ENCODE measurements at places on chromosomes 12 and 14. TPM values are rescaled to one million over a fixed set of nuclear protein-coding genes. Genes with fewer than 3 reads are reported as not detected.

The KLRG1 gene
- 3.7 TPM for total RNA-seq

The PLA2G1B gene
- total RNA-seq = not detected

The SLC25A47 gene
- not detected for total RNA-seq

The LTBP2 gene
- total RNA-seq = 52.5 TPM

The KLRC1 gene
- 1.5 TPM for total RNA-seq

The ETFBKMT gene
- 0.98 TPM for total RNA-seq

The DEPDC4 gene
- not detected for total RNA-seq

The IAPP gene
- not detected for total RNA-seq

The OTOGL gene
- under 0.01 TPM for total RNA-seq

The SLC38A4 gene
- not detected for total RNA-seq

The CLEC4C gene
- total RNA-seq = not detected

The SSTR1 gene
- total RNA-seq = 1.2 TPM

The RIN3 gene
- total RNA-seq = 22.6 TPM

GRCh38 chr12:93636708-93637107 is 40.5 kb upstream of the CRADD start:
- no peak overlapping the region for H3K4me3 ChIP-seq
- peaks cover 5% of the 10 kb centered on the region for H3K4me1 ChIP-seq

- H3K27ac ChIP-seq = no peak overlapping the region
- DNase-seq = no peak
- H3K36me3 ChIP-seq = no peaks in the 10 kb centered on the region
- H3K4me1 ChIP-seq = peaks cover 3% of the 10 kb centered on the region
Measured at GRCh38 chr14:42277840-42278239, 671.2 kb downstream of the LRFN5 start.

GRCh38 chr14:87754520-87755223 is 238.3 kb downstream of the GALC start:
- no peaks in the 10 kb centered on the region for H3K27me3 ChIP-seq
- H3K27ac ChIP-seq = no peak overlapping the region
- H3K4me1 ChIP-seq = no peaks in the 10 kb centered on the region
- H3K36me3 ChIP-seq = no peaks in the 10 kb centered on the region

DNA sequence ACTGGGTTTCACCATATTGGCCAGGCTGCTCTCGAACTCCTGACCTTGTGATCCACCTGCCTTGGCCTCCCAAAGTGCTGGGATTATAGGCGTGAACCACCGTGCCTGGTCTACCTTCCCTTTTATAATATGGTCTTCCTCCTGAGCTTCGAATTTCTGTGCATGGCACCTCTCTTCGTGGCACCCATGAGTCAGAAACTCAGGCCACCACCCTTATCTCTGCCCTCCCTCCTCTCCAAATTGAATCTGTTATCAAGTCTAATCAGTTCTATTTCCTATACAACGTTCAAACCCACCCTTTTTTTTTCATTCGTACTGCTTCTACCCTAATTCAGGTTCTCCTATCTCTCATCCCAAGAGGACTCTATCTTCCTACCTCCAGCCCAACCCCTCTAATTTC is 5.0 kb upstream of the TINF2 start:
- H3K4me3 ChIP-seq = no peak overlapping the region
- H3K27me3 ChIP-seq = no peaks in the 10 kb centered on the region
- no peak for DNase-seq

DNA sequence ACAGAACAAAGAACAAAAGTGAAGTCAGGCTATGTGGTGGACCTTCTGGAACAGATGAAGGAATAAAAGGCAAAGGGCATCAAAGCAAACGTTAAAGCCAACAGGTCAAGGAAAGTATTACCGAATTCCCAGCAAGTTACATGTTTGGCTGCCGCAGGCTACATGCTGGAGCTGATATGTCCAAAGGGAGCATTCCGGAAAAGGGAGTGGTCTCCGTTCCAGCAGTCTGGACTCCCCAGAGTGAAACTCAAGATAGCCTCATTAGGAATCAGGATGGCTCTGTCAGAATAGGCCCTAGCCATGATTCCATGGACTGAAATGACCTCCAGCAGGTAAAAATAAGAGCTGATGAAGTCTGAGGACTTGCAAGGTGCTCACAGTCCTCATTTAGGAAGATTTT is 379.8 kb upstream of the PRICKLE1 start:
- no peaks in the 10 kb centered on the region for H3K36me3 ChIP-seq
- H3K27me3 ChIP-seq = no peaks in the 10 kb centered on the region
- H3K4me1 ChIP-seq = no peaks in the 10 kb centered on the region
- no peak for DNase-seq

DNA sequence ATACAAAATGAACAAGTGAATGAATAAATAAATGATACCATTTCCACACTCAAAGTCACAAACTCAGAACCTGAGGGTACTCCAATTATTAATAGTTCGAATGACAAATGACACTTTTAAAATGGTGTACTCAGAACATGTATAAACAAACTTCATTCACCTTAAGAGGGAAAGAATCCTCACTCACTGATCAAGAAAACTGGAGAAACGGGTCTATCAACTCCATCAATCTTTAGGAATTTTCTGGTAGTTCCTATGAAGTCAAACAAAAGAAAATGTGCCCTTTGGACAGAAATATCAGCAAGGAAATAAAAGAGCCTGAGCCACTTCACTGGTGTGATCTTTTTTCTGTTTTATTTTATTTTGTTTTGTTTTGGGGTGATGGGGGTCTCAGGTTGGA is 5.2 kb upstream of the NRDE2 start:
- H3K36me3 ChIP-seq = no peaks in the 10 kb centered on the region
- H3K27ac ChIP-seq = no peak overlapping the region
- no peaks in the 10 kb centered on the region for H3K27me3 ChIP-seq

GRCh38 chr12:132116709-132117557 is 27.2 kb downstream of the DDX51 start:
- no peaks in the 10 kb centered on the region for H3K4me1 ChIP-seq
- no peak overlapping the region for H3K4me3 ChIP-seq
- H3K36me3 ChIP-seq = no peaks in the 10 kb centered on the region
- H3K27me3 ChIP-seq = no peaks in the 10 kb centered on the region

GRCh38 chr12:94284046-94284445 is 135.7 kb downstream of the PLXNC1 start:
- H3K36me3 ChIP-seq = no peaks in the 10 kb centered on the region
- H3K27me3 ChIP-seq = no peaks in the 10 kb centered on the region
- H3K27ac ChIP-seq = no peak overlapping the region

- H3K27ac ChIP-seq = no peak overlapping the region
- H3K36me3 ChIP-seq = no peaks in the 10 kb centered on the region
- no peak overlapping the region for H3K4me3 ChIP-seq
- H3K4me1 ChIP-seq = no peaks in the 10 kb centered on the region
Measured at GRCh38 chr12:106519607-106520021, 63.2 kb upstream of the RFX4 start.

DNA sequence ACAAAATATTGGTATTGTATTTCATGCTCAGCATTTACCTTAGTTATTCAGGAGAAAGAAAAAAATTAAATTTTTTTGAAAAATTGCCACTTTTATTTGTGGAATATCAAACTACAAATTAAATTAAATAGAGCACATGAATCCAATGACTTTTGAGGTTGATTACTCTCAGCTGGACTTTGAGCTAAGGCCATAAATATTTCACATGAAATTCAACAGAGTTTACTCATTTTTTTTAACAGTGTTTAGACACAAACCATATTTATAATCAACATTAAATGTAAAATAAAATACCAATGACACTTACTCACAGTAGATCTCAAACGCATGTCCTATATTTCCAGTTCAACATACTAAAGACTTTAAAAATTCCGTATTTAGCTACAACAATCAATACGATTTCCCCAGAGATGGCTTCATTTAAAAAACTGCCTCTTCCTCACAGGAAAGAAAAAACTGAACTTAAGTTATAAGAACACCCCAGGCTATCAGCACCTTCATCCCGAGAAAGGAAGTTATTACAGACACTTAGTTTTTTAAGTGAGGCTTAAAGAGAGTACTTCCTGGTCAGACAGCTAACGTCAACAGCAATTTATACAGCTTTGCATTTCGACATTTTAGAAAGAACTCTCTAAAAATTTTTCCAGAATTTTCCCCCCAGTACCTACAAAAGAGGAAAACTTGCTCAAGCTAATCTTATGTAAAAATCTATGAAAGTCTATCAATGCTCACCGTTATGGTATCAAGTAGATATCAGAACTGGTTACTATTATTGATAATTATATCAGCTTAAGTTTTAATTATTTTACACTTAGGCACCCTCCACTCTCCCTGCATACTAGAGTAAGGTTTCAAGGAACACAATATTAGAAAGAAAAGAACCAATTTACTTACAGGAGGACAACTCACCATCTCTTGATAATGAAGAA is 13.8 kb downstream of the TAOK3 start:
- DNase-seq = no peak
- no peaks in the 10 kb centered on the region for H3K36me3 ChIP-seq
- H3K27me3 ChIP-seq = no peaks in the 10 kb centered on the region
- peak overlapping the region; percentile 15 for H3K27ac ChIP-seq

- H3K27ac ChIP-seq = no peak overlapping the region
- no peaks in the 10 kb centered on the region for H3K36me3 ChIP-seq
- no peaks in the 10 kb centered on the region for H3K4me1 ChIP-seq
- no peak for DNase-seq
- no peak overlapping the region for H3K4me3 ChIP-seq
Measured at GRCh38 chr12:100959481-100959880, 164.9 kb downstream of the ANO4 start.

GRCh38 chr14:24060443-24060842 is 8.6 kb downstream of the CARMIL3 start:
- no peaks in the 10 kb centered on the region for H3K27me3 ChIP-seq
- H3K36me3 ChIP-seq = no peaks in the 10 kb centered on the region

- H3K27me3 ChIP-seq = no peaks in the 10 kb centered on the region
- no peaks in the 10 kb centered on the region for H3K36me3 ChIP-seq
- DNase-seq = no peak
- no peak overlapping the region for H3K27ac ChIP-seq
- H3K4me3 ChIP-seq = no peak overlapping the region
Measured at GRCh38 chr14:23177181-23177580, 6.3 kb downstream of the SLC7A8 start.

DNA sequence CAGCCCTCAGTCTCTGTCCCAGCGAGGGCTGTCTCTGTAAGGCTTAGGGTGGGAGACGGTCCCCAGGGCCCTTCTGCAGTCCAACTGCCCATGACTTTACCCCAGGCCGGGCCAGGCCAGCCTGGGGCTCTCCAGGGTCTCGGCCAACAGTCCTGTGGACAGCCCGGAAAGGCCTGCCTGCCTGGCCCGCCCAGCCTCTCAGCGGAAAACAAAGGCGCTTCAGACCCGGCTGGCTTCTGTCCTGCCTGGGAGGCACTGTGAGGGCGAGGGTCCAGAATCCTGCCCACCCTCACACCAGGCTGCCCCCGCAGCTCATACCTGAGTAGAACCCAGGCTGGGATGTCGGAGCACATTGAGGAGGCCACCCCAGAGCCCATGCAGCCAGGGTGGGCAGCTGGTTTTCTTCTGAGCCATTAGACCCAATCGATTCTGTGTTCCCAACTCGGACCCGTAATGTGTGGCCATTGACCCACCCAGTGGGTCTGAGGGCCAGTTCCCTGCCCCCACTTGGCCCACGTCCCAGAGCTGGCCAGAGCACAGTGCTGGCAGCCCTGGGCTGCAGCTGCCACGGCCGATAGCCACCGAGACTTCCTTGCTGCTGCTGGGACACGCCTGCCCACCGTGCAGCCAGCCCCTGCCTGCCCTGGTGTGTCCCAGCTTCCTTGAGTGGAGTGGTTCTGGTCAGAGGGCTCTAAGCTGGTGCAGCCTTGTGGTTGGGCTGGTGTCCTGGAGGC is 1.6 kb downstream of the CRIP2 start:
- peaks cover 4% of the 10 kb centered on the region for H3K27me3 ChIP-seq
- H3K4me1 ChIP-seq = peaks cover 84% of the 10 kb centered on the region
- DNase-seq = no peak
- H3K36me3 ChIP-seq = no peaks in the 10 kb centered on the region
- H3K4me3 ChIP-seq = peak overlapping the region; percentile 93
- H3K27ac ChIP-seq = peak overlapping the region; percentile 84
